ENCODE measurements at places on chromosomes 6 and 20.

DNA sequence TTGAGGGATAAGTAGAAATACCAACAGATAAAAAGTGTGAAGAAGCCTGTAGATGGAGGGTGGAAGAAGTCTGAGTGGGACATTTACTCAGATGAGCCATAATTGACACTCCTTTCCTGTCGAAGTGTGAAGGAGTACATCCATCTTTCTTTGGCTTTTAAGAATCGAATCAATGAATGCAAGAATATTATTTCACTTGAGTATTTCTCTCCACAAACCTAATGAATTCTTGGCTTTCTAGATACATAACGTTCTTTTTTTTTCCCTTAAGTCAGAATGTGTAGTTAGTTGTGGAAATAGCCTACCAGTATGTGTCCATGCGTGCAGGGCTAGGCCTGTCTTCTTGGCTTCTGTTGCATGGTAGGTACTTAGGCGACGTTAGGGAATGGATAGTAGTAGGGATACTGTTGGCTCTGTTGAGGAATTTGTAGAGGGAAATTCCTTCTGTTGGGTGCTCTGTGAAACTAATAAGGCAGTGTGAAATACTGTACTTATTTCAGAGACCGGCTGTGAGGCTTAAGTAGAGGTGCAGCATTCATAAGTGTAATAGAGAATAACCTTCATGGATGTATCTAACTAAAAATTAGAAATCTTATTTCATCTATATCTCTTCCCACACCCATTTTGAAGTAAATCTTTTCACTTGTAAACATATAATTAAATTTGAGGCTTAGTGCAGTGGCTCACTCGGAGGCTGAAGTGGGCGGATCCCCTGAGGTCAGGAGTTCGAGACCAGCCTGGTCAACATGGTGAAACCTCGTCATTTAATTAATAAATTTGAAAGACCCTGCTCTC, 1.5 kb downstream of the RPS18 start:
- no peak for DNase-seq

DNA sequence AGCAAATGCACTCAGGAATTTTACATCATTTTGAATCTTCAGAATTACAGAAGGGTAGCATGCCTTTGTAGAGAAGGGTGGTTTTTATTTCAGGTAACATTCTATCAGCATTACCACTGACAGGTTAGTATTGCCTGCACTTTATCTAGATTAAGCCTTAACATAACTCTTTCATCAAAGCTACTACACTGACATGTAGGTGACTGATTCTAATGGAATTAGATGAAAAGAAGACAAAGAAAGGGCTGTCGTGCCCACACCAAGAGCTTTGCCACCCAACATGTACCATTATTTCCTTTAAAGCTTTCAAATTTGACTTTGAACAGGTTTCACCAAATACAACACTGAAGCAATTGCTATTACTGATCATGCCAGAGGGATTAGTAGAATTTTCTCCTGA, 551.9 kb downstream of the EYS start:
- no peak for DNase-seq

- DNase-seq: no peak
These were observed 71.1 kb downstream of the TOX2 start for GRCh38 chr20:43985608-43986316.

- no peak for DNase-seq
These were observed 218.0 kb upstream of the ARID1B start for GRCh38 chr6:156559162-156559690.

- DNase-seq: no peak
These were observed 3.0 kb upstream of the GUCA1B start for GRCh38 chr6:42197555-42198362.

DNA sequence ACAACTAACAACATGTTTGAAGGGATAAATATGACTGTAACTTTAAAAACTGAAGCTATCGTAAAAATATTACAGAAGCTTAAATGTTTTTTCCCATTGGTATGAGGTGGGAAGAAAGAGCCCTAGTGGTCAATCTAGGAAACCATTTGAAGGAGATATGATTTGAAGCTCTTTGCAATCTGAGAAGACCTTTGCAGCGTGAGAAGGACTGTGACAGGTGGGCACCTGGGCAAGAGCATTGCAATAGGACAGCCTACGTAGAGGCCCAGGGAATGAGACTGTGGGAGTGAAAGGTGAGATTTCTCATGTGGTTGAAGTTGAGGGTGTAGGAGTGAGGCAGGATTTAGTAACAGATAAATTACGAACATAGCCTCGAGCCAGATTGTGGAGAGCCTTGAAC, 108.0 kb upstream of the PDE7B start:
- DNase-seq: no peak

GRCh38 chr20:1880529-1881239, 14.5 kb upstream of the SIRPA start:
- no peak for DNase-seq

- DNase-seq: no peak
These were observed 5.9 kb downstream of the CDYL start for GRCh38 chr6:4781967-4782575.

DNA sequence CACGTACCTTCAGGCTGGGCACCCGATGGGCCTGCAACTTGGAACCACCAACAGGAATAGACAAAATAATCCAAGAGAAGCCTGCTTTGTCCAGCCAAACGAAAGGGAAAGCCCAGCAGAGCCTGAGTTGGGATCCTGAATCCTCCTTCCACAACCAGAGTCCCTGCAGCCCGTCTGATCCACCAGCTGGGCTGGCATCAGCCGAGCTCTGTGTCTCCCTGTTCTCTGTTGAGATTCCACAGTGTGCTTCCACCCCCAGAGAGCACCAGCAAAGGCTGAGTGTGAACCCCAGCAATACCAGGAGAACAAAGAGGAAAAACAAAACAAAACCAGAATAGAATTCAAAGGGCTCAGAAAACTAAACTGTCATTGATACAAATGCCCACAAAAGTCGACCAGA, 104.2 kb upstream of the PRND start:
- DNase-seq: no peak

DNA sequence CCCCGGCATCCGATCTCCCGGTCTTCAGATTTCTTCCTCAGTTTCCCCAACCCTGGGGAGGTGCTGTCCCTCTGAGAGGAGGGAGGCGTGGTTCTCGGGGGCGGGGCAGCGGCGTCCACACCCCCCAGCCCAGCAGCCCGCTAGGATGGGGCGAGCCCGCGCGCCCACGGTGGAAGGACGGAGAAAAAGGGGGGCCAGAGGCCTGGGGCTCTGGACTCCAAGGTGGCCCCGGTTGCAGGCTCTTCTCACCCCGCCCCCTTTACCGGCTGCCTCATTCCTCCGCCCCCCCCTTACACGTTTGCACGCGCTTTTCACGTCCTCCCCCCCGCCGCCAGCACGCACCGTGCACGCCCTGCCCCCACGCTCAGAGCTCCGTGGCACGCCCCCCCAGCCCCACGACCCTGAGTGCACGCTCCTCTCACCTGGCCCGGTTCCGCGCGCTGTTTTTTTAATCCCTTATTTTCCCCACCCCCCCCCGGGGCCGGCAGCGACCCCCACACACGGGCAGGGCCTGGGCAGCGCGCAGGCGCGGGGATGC, 402 bp downstream of the ZBTB12 start:
- DNase-seq: peak; percentile 41
